Mammary microvascular endothelial cell (primary cell): ENCODE measurements at places on chromosomes 7 and 10. TPM values are rescaled to one million over a fixed set of nuclear protein-coding genes. Genes with fewer than 3 reads are reported as not detected.

The LRCH4 gene
- total RNA-seq = 30.4 and 38.0 TPM in 2 replicates

The FAM221A gene
- total RNA-seq = 2.8 and 2.9 TPM in 2 replicates

The CAMK2B gene
- total RNA-seq = 0.20 and 0.69 TPM in 2 replicates

The HSPA12A gene
- total RNA-seq = under 0.01 and 0.05 TPM in 2 replicates

The DGKB gene
- not detected in 2 replicates for total RNA-seq

The TMEM229A gene
- total RNA-seq = not detected in 2 replicates

The NUTM2D gene
- total RNA-seq = 1.9 and 4.1 TPM in 2 replicates

The PBLD gene
- total RNA-seq = 2.5 TPM in 2 replicates

The KIF11 gene
- total RNA-seq = 31.3 and 35.1 TPM in 2 replicates

The MCM10 gene
- 12.2 and 13.5 TPM in 2 replicates for total RNA-seq

The NPSR1 gene
- total RNA-seq = not detected in 2 replicates

The CTBP2 gene
- 81.1 and 86.5 TPM in 2 replicates for total RNA-seq

The MYO1G gene
- under 0.01 and 0.25 TPM in 2 replicates for total RNA-seq

The PDCD4 gene
- total RNA-seq = 15.5 and 28.6 TPM in 2 replicates

The TUBAL3 gene
- total RNA-seq = 0.07 and 0.20 TPM in 2 replicates

The SPDYE5 gene
- total RNA-seq = not detected in 2 replicates

The WNT16 gene
- total RNA-seq = not detected in 2 replicates

The PHKG1 gene
- not detected in 2 replicates for total RNA-seq

The TRIM50 gene
- total RNA-seq = not detected in 2 replicates

The RET gene
- 0.07 and 0.94 TPM in 2 replicates for total RNA-seq

The MYPN gene
- total RNA-seq = 0.40 and 0.79 TPM in 2 replicates

The LRRTM3 gene
- total RNA-seq = not detected in 2 replicates

The MOGAT3 gene
- not detected in 2 replicates for total RNA-seq

The SEPTIN7 gene
- 234 and 235 TPM in 2 replicates for total RNA-seq

The C7orf33 gene
- not detected in 2 replicates for total RNA-seq

The NODAL gene
- not detected in 2 replicates for total RNA-seq

The STEAP2 gene
- total RNA-seq = 0.54 and 0.80 TPM in 2 replicates

The MINDY3 gene
- 23.1 and 24.0 TPM in 2 replicates for total RNA-seq

The ING3 gene
- total RNA-seq = 12.7 and 18.0 TPM in 2 replicates

The CDC14C gene
- not detected in 2 replicates for total RNA-seq

The ERVW-1 gene
- total RNA-seq = not detected in 2 replicates

The MICALL2 gene
- 20.2 and 24.1 TPM in 2 replicates for total RNA-seq
